ENCODE measurements at places on chromosomes 3 and 15.

DNA sequence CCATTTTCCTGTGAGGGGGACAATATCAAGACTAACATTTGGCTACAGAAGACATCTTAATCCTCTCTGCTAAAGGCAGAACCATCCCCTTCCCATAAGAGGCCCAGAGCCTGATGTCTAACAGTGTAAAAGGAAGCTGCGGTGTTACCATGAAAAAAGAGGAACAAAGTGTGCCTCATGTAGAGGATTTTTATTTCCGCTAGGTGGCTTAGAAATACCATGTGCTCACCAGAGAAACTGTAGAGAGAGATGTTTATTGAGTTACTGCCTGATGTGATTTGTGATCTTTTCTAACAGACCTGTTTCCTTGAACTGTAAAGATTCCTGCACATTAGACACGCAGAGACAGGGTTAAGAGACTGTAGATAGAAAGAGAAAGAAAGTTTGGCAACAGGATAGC, 22.0 kb downstream of the OR5H15 start:
- DNase-seq: peak; percentile 25

GRCh38 chr3:115062009-115062408, 85.1 kb downstream of the ZBTB20 start:
- DNase-seq: no peak

DNA sequence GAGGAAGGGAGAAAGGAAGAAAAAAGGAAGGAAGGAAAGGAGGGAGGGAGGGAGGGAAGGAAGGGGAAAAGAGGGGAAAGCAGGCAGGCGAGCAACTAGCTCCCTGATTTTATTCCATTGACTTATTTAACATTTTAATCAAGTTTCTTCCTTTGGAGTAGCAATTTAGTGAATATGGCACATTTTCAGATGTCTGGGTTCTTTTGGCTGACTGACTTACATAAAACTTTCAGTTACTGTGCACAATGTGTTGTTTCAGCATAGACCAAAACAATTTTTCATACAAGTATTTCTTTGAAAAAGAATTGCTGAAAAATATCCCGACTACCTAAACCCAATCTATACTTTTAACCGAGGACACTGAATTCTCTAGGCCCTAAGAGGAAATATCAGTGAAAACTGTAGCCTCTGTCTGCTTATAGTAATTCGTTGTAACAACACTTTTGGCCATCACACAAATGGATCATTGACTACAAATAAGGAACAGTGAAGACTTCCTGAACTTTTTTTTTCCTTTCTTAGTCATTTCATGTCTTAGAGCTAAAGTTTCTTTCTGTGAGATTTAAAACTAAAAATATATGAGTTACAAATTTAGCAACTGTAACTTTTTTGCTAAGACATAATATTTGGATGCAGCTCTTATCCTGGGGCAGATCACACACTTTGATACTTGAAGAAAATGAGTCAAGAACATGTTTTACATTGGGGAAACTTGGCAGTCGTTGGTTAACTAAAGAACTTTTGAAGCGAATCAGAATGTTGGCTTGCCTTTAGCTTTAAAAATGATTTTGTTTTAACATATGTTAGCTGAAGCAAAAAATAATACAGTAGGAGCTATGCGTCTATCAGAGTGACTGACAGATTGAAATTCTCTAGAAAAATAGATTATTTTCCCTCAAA, 79.6 kb downstream of the SOX2 start:
- no peak for DNase-seq

DNA sequence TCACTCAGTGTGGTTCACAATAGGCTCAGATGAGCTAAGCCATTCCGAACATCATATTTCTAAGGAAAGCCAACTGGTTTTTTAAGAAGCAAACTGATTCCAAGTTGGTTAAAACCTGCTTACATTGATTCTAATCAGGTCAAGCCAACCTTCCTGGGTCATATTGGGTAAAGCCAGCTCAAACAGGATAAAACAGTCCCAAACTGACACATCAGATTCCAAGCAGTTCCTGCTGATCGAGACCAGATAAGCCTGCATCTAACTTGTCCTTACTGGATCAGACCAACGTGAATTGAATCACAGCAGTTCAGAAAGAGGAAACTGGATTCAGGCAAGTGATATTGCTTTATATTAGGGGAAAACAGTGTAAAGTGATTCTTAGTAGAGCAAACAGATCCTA, 18.6 kb upstream of the THSD4 start:
- DNase-seq: no peak

DNA sequence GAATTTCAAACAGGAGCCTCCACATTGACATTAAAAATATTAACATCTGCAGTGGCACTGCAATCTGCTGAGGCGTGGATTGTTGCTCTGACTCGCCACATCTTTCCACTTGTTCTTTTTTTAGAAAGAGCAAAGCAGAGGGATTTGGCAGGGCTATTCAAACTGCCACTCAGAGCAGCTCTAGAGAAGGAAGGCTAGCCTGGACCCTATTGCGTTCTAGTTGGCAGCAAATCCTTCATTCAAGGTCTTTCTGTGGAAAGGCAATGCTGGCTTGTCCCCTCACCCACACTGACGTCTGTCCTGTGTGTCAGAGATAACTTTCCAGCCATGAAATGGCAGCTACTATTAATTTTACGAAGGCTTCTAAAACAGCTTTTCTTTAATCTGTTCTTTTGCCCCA, 483.2 kb upstream of the SGO1 start:
- DNase-seq: no peak

DNA sequence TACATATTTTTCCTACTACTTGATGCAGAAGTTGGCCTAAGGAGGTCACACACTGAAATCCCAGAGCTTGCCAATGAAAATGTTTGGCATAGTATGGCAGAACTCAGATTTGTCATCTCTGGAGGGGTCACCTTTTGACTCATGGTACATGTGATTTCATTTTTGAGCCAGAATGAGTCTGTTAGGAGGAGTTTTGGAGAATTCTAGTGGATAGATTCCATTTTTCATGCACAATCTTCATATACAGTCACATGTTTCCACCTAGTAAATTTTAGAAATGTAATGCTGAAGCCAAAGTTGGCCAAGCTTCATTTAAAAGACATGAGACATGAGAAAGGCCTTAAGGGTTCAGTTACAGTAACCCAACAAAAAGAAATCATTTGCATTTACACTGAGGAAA, 97.8 kb upstream of the IGSF10 start:
- DNase-seq: no peak

DNA sequence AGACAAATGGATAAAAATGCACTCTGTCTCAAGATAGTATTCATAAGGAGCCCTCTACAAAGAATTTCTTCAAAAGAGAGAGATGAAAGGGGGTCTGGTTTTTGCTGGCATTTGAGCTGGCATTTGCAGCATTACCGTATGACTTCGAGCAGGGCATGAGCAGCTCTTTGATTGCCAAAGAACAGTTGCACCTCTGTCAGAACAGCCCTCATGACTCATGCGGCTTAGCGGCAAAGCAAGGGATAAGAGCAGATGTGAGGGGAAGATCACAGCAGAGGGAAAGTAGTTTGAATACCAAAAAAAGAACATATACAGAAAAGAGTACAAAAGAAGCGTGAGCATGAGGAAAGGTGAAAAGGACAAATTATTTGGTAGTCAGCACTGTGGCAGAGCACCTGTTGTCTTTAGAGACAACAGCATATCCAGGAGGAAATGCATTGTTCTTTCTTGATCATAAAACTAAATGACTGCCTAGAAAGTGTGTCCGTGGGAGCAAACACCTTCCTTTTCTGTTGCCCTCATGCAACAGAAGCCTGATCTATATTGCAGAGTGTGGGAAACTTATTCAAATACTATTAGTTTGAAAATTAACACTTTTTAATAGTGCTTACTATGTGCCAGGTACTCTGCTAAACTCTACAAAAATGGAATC, 80.5 kb upstream of the SLC24A5 start:
- no peak for DNase-seq

DNA sequence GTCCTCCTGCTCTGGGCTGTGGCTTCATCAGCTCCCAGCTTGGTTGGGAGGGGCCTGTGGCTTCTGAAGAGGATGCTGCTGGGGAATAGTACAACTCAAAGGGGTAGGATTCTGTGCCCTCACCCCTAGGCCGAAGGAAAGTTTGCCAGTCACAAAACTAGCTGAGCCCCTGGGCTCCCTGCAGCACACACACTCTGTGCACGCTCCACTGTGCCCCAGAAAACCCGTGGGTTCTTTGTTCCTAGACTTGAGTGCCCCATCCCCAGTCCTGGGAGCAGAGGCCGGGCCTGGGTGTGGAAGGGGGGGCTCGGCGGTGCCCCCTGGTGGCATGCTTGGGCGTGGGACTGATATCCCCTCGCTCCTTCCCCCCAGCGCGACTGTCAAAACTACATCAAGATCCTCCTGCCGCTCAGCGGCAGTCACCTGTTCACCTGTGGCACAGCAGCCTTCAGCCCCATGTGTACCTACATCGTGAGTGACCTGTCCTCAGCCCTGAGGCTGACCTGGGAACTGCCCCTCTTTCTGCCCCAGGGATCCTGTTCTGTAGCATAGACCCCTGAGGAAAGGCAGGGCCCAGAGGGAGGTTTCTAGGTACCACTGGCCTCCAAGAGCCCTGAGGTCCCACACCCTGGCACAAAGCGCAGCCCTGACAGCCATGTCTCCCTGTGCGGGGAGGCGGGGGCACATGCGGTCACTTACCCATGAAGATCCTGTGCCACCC, 14.2 kb downstream of the CIB1 start:
- no peak for DNase-seq

- DNase-seq: no peak
Observed at GRCh38 chr3:89586256-89586655, 478.8 kb downstream of the EPHA3 start.

GRCh38 chr3:50355829-50356552, 3.3 kb downstream of the TMEM115 start:
- no peak for DNase-seq

DNA sequence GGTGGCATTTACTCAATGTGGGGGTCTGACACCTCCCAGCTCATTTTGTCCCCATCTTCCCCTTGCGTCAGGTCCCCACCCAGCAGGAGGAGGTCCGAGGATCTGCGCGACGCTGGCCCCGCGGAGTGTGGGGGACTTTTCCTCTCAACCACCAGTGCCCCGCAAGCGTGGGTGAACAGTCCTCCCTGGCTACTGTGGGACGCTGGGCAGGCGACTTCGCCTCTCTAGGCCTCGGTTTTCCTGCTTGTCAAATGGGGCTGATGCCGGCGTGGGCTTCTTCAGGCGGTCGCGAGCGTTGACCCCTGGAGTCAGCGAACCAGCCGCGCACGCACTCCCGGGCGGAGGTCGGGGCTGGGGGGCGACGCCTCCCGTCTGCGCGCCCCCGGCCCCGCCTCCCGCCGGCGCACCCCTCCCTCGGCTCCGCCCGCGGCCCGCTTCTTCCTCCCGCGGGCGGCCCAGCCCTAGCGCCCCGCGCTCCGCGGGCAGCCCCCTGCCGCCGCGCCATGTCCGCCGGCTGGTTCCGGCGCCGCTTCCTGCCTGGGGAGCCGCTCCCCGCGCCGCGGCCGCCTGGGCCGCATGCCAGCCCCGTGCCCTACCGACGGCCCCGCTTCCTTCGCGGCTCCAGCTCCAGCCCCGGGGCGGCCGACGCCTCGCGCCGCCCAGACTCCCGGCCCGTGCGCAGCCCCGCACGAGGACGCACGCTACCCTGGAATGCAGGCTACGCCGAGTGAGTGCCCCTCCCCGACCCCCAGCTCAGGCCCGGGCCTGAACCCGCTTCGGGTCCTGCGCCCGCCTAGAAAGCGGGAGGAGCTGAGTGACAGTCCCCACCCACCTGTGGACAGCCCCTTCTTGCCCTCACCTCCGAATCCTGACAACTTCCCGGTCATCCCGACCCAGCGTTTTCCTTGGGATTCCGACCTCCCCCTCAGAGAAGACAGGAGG, at the start of gene PPM1M:
TSS of gene PPM1M (plus strand) at position 438 of the 942 bp plus-strand sequence. CDS start at position 504, 66 bp downstream.
- DNase-seq: no peak

- no peak for DNase-seq
Observed at GRCh38 chr3:129534428-129535027, 6.1 kb downstream of the RHO start.

DNA sequence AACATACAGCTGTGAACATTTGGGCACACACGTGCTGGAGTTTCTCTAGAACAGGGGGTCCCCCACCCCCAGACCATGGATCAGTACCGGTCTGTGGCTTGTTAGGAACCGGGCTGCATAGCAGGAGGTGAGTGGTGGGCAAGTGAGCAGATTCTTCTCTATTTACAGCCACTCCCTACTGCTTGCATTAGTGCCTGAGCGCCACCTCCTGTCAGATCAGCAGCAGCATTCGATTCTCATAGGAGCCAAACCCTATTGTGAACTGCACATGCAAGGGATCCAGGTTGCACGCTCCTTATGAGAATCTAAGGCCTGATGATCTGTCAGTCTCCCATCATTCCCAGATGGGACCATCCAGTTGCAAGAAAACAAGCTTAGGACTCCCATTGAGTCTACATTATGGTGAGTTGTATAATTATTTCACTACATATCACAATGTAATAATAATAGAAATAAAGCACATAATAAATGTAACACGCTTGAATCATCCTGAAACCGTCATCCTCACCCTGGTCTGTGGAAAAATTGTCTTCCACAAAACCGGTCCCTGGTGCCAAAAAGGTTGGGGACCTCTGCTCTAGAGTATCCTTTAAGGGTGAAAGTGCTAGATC, 25.8 kb downstream of the CHRM5 start:
- DNase-seq: peak; percentile 13

DNA sequence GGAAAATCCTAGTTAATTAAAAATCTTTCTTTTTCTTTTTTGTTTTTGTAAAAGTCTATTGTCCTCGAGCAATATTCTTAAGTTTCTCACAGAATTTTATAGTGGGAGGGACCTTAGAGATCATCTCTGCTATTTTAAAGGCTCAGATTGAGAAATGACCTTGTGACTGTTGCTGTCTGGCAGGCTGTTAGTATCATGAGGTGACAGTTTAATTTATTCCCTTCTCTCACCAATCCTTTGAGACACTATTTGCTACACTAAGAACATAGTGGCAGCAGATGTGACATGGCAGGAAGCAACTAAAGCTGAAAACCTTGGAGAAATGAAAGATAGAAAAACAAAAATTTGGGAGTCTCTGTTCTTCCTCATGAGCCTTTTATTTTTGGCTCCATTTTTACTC, 24.9 kb downstream of the APPL1 start:
- no peak for DNase-seq

DNA sequence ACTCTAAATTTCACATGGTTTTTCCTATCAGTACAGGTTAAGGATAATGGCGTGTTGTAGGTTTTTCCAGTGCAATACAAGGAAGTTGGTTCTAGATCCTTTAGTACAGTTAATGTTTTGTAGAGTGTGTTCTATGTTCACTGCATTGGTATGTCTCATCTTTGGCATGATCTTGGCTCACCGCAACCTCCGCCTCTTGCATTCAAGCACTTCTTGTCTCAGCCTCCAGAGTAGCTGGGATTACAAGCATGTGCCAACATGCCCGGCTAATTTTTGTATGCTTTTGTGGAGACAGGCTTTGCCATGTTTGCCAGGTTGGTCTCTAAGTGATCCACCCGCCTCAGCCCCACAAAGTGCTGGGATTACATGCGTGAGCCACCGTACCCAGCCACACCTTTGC, 30.4 kb downstream of the SNRPN start:
- DNase-seq: no peak

- DNase-seq: no peak
Observed at GRCh38 chr3:197331131-197331530, 32.7 kb upstream of the DLG1 start.
